ENCODE measurements at places on chromosomes 2 and 18.

GRCh38 chr2:211503856-211504255, 947.5 kb downstream of the CPS1 start:
- no peak for DNase-seq

DNA sequence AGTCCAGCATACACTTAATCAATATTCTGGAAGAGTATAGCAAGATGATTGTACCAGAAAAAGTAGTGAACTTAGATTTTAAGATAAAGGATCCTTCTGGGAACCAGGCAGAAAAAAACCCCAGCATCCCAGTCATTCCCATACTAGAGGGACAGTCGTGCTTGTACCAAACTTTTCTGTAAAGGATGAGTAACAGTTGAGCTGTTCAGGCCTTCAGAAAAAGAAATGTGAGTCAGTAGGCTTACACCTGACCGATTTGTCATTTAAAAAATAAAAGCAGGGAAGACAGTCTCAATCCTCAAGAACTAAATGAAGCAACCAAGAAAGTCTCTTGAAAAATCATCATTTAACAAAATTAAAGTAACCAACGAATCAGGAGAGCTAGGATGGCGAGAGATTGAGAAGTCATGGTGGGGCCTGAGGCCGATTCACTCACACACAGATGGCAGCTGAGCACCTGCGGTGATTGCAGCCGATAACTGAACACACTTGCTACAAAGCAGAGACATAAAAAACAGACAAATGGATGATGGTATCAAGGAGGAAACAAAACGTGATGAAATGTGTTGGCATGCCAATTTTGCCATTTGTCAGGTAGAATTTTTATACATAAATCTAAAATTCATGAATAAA, 170.0 kb upstream of the ALKAL2 start:
- no peak for DNase-seq

DNA sequence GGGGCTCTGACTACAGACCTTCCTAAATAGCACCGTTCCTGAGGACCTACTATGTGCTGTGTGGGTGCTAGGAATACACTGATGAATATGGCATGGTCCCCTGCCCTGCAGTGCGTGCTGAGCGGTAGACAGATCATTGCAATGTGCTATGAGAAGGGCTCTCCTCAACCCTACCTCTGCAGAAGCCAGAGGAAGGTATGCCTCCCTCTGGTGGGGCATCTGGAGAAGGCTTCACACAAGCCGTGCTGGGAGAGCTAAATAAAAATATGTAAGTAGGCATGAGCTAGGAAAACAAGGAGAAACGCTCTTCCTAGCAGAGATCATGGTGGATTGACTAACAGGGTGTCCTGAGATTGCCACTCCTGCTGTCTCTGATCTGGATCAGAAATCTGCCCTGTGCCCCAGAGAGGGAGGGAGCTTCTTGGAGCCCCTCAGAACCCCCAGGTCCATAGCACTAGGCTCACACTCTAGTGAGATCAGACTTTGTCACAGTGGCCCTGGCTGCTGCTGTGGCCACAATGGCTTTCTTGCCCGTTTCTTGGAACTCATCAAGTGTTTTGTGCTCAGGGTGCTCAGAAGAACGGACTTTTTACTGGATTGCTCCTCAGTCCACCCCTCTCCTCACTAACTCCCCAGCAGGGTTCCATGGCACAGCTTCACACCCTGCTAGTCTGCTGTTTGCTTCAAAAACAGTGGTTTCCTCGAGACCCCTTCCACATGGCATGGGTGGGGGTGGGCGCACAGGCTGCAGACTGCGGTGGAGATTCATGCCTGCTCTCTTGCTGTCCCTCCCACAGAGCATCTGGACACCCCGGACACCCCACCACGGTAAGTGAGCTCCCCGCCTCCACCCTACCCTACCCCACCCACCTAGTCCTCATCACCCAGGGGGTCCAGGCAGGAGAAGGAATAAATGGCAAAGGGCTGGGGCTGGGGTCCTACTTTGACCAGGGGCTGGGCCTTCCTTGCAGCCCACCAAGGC, 14.2 kb downstream of the SIGLEC15 start:
- DNase-seq = no peak

GRCh38 chr2:88226754-88227153, 56.6 kb downstream of the THNSL2 start:
- DNase-seq = no peak

- no peak for DNase-seq
Measured at GRCh38 chr2:108923736-108924579, 65.1 kb downstream of the EDAR start.

DNA sequence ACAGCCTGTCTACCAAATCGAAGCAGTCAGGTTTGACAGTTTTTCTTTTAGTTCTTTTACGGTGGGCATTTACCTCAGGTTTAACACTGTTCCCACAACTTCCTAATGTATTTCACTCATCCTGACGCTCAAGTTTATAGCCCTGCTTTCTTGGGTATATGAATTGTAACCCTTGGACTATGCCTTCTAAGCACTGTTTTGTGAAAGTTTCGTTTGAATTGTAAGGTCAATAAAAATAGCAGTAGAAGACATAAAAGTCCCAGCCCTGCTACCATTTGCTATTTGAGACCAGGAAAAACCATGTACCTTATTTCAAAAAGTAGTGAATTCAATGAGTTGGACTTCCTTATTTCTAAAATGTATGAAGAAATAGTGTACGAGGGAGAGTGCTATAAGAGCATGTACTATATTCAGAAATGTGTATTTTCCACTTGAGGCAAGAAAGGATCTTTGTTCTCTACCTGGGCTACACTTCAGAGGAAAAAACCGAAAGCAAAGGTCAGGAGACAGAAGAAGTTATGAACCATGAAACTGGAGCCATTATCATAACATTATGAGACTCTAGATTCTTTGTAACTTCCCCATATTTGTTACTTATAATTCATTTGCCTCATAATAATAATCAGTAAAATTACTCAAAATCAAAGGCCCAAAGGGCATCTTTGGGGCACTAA, 1.9 kb upstream of the ZC3H15 start:
- no peak for DNase-seq

GRCh38 chr2:24623535-24623934, 132.5 kb downstream of the NCOA1 start:
- no peak for DNase-seq

- DNase-seq = no peak
Measured at GRCh38 chr2:72023678-72024390, 123.8 kb downstream of the CYP26B1 start.

- DNase-seq = no peak
Measured at GRCh38 chr18:6836331-6836730, 106.8 kb downstream of the ARHGAP28 start.

DNA sequence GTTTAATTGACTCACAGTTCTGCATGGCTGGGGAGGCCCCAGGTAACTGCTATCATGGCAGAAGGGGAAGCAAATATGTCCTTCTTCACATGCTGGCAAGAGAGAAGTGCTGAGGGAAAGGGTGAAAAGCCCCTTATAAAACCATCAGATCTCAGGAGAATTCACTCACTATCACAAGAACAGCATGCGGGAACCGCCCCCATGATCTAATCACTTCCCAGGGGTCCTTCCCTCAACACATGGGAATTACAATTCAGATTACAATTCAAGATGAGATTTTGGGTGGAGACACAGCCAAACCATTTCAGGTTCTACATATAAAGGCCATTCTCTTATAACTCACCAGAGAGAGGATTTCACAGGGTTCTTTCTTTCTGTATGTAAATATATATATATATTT, 62.9 kb downstream of the VRK2 start:
- no peak for DNase-seq

- DNase-seq = no peak
Measured at GRCh38 chr2:206341396-206341795, 66.9 kb downstream of the ZDBF2 start.

- no peak for DNase-seq
Measured at GRCh38 chr2:207115715-207116364, 49.9 kb downstream of the KLF7 start.

- DNase-seq = no peak
Measured at GRCh38 chr18:48766026-48766425, 184.7 kb downstream of the SMAD7 start.

DNA sequence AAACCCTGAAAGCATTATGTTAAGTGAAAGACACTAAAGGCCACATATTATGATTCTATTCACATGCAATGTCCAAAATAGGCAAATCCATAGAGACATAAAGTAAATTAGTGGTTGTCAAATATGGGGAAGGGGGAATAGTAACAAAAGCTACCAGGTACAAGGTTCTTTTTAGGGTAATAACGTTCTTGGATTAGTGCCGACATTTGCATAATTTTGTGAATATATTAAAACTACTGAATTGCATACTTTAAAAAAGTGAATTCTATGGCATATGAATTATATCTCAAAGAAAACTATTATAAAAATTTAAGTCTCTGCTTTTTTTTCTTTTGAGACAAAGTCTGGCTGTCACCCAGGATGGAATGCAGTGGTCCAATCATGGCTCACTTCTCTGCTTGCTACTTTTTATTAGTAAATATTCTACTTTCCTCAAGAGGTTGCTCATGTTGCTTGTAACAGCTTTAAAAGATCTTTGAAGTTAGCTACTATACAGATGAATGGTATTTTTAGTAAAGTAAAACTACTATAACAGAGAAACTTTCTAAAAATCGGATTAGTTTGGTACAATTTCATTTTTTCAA, 2.5 kb downstream of the SESTD1 start:
- no peak for DNase-seq

- no peak for DNase-seq
Measured at GRCh38 chr18:77377813-77378212, 128.2 kb downstream of the GALR1 start.

DNA sequence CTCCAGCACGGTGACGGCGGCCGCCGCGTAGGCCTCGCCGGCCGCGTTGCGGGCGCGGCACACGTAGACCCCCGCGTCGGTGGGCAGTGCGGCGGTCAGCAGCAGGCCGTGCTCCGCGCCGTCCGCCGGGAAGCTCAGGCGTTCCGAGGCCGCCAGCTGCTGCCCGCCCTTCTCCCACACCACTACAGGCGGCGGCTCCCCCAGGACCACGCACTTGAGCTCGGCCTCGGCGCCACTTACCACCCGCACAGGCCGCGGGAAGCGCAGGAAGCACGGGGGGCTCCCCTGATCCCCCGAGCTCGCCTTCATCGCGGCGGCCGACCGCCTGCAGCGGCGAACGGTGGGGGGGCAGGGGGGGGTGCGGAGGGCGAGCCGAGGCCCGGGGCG, 422 bp downstream of the OBSL1 start:
- no peak for DNase-seq

- no peak for DNase-seq
Measured at GRCh38 chr2:239548451-239548871, 147.6 kb upstream of the HDAC4 start.
